ENCODE measurements at places on chromosomes 1 and 21.

GRCh38 chr1:3902111-3902511, 2.0 kb upstream of the C1orf174 start:
- no peak for DNase-seq

GRCh38 chr1:43372172-43372571, 4.4 kb upstream of the ELOVL1 start:
- DNase-seq = no peak

GRCh38 chr1:153670257-153670858, 435 bp downstream of the ILF2 start:
- DNase-seq = no peak

DNA sequence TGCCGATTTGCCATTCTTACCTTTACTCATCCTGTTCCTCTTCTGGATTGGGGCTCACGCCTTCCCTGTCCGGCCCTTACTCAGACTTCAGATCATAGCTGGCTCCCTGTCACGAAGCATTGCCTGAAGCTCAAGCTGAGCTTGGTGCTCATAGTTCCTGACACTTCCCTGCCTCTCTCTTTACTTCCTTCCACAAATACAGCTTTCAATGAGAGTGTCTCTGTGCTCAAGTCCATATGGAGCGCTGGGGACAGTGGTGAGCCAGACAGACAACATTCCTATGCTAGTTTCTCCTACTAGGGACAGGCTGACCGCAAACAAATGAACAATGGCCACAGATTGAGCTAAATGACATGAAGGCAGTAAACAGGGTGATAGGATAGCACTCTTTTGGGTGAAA, 38.1 kb downstream of the HHAT start:
- no peak for DNase-seq

DNA sequence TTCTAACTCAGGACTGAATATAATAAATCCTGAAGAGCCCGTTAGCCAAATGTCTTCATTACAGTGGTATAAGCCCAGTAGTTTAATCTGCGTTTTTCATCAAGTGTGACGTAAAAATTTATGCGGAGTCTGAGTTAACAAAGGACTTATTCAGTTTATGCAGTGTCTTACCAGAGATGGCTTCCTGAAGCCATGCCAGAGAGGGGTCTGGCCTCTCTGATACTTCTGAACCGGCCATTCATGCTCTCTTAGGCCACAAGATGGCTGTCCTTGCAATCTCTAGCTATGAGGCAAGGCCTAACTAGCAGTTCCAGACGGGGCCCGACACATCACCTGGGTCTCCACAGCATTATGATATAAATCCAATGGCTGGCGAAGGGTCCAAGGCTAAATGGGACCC, 101.4 kb downstream of the TEX35 start:
- DNase-seq = no peak

- no peak for DNase-seq
Measured at GRCh38 chr1:60292140-60292539, 218.6 kb upstream of the C1orf87 start.

- no peak for DNase-seq
Measured at GRCh38 chr1:196136396-196136795, 471.8 kb downstream of the KCNT2 start.

- DNase-seq = no peak
Measured at GRCh38 chr1:111660204-111661150, 40.9 kb downstream of the RAP1A start.

GRCh38 chr1:168466714-168467131, 77.1 kb downstream of the XCL2 start:
- no peak for DNase-seq

- DNase-seq = no peak
Measured at GRCh38 chr1:27970401-27970800, 10.6 kb downstream of the XKR8 start.

Measured in urothelium cell line (cell line).